ENCODE measurements at places on chromosomes 2 and 18.
A peak's percentile ranks its signal among the peaks of the same experiment; 100 is the strongest.

GRCh38 chr2:55628931-55629330 lies 11.5 kb upstream of the PPP4R3B start:
- no peak for DNase-seq

GRCh38 chr18:61608316-61608715 lies 275.1 kb downstream of the CDH20 start:
- no peak for DNase-seq

DNA sequence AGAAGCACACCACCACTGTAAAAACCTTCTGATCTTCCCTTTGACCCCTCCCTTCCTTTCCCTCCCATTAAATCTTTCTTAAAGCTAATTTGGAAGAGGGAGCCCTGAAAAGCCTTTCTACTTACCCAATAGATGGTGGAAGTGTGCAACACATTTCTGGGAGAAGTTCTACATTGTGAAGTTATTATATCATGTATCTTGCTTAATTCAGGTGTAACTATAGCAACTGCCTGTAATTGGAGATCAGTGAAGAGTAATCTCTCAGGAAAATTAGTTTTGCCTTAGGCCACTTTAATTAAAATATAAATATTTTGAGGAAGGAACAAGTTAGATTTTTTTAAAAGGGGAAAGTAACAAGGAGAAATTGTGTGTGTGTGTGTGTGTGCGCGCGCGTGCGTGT lies 266.0 kb downstream of the SH3BP4 start:
- DNase-seq = no peak

DNA sequence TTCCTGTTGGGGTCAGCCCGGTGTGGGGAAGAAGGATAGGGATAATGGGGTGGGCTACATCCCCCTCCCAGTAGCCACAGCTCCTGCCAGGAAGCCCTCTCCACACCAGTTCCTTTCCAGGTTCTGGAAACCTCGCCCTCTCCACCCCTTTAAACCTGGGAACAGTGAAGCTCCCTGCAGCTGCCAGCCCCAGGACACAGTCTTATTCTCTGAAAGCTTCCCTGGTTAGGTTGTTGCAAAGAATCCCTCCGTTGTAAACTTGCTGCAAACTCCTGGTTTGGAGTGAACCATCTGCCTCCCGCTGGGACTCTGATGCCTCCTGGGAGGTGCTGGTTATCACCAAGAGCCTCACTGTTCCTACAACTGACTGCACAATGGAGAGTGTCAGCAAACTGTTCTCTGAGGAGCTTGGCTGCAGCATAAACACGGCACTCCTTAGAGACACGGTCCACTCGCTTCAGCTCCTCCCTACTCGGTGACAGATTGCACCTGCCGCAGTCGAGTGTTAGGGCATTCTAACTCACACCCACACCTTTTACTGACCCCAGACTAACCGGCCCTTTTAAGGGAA lies 261.8 kb upstream of the RAB6C start:
- DNase-seq = no peak

GRCh38 chr18:49524349-49524748 lies 37.3 kb upstream of the C18orf32 start:
- DNase-seq = no peak

DNA sequence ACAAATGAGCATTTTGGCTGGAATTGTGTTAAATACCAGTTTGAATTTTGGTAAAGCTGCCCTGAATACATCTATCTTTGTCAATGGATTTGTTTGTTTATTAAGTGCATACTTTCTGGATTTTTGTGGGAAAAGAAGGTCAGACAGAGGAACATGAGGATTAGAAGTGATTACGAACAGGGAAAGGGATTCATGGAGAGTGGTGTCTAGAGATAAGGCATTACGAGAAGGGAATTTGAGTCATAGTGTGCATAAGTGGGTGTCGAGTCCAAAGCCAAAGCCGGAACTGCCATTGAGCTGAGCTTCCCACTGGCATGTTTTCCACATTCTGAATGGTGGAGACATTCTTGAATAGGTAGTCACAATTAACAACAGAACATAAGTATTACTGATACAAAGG lies 68.9 kb upstream of the EFEMP1 start:
- DNase-seq = no peak

GRCh38 chr2:212392544-212392943 lies 146.1 kb downstream of the ERBB4 start:
- no peak for DNase-seq

- DNase-seq = no peak
Measured at GRCh38 chr2:28360718-28361293, 31.9 kb upstream of the FOSL2 start.

DNA sequence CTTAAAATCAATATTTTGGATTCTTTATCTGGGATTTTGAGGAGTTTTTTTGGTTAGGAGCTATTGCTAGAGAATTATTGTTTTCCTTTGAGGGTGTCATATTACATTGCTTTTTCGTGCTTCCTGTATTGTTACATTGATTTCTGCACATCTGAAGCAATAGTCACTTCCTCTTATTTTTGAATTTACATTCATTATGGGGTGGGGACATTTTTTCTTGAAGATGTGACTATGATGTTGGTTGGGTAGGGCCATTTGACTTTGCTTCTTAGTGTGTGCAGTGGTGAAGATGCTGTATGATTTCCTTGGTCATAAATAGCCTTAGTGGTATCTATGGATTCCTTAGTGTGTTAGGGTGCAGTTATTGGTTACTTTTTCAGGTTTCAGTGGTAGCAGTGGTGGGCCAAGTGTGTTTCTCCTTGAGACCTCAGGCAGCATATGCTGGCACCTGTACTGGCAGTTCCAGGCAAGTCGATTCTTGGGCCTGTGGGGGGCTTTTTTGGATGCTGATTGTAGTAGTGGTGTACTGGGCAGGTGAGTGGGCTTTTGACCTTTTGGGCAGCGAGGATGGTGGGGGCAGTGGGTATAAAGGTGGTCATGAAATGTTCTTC lies 61.8 kb downstream of the ARHGAP25 start:
- DNase-seq = peak; percentile 78

DNA sequence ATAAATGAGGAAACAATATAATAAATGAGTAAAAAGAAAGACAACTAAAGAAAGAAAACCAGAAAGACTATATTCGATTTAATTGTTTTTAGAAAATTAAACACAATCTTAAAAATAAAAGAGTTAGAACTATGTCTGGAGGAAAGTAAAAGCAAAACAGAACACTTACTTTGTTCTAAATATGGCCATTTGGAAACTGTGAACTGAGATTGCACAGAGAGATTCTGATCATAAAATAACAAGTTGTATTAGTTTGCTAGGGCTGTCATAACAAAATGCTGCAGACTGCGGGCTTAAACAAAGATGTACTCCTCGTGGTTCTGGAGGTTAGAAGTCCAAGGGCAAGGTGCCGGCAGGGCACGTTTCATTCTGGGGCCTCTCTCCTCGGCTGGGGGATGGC lies 128.1 kb upstream of the AQP4 start:
- no peak for DNase-seq

- peak; percentile 5 for DNase-seq
Measured at GRCh38 chr2:2698182-2699120, 367.4 kb upstream of the MYT1L start.

GRCh38 chr2:166332106-166332505 lies 43.6 kb downstream of the SCN9A start:
- no peak for DNase-seq

DNA sequence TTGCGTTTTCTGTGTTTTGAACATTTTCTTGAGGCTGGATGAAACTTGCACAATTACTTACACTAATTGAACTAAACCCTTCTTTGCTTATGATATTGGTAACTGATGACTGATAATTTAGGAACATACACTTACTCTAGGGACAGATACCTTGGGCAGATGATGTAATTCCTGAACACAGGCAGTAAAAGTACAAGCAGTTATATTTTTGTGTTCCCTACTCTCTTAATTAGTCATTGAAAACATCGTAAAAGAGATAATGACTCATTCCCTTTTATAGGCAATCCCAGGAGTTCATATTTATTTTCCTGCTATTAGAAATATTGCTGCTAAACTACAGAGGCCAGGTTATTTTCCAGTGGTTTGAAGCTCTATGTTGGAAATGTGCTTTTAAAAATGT lies 46.4 kb downstream of the CCDC85A start:
- no peak for DNase-seq

GRCh38 chr2:196274387-196274809 lies 103.0 kb upstream of the STK17B start:
- DNase-seq = no peak

- no peak for DNase-seq
Measured at GRCh38 chr18:76348267-76349066, 146.6 kb downstream of the ZNF516 start.

- no peak for DNase-seq
Measured at GRCh38 chr2:241379481-241380480, 23.7 kb downstream of the FARP2 start.

DNA sequence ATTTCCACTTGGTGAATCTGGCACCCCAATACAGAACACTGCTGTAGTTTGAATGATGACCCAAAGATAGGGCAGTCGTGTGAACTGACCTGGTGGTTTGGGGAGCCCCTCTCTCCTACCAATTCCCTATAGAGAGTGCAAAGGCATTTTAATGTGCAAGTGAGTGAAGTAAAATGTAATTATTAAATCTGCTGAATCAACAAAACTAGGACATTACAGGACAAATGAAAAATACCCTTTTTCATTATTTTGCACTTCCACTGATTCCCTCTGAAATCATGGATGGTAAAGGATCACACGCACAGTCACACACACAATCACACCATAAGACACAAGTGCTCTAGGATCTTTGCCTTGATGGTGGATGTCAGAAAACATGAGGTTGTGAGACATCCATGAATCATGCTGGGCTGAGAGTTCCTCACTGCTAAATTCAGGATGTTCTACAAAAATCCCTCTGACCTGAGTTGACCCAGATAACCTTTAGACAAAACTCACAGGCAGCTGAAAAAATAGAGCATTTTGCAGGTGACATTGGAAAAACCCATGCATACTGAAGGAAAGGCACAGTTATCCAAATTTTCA lies 197.4 kb downstream of the FBXO15 start:
- DNase-seq = no peak

Measured in AML-193 (cell line).